ENCODE measurements at places on chromosomes 6 and 20.

GRCh38 chr6:138540468-138540867 lies 41.2 kb upstream of the NHSL1 start:
- DNase-seq, result no peak

GRCh38 chr6:107517274-107517673 lies 27.4 kb downstream of the SOBP start:
- DNase-seq, result no peak

GRCh38 chr6:147053311-147053921 lies 150.8 kb upstream of the STXBP5 start:
- DNase-seq, result no peak

DNA sequence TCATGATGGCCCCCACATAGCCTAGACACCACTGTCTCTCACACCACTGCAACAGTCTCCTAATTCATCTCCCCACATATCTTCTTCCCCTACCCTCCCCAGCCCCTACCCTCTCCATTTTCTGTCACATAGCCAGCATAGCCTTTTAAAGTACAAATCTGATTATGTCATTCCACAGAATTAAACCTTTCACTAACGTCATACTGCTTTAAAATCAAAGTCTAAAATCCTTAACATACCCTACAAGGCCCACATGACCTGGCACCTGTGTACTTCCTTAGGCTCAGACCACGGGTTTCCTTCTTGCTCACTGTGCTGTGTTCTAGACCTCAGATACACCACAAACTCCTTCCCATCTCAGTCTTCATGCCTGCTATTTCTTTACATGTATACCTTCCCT lies 5.9 kb downstream of the OSTM1 start:
- no peak for DNase-seq

DNA sequence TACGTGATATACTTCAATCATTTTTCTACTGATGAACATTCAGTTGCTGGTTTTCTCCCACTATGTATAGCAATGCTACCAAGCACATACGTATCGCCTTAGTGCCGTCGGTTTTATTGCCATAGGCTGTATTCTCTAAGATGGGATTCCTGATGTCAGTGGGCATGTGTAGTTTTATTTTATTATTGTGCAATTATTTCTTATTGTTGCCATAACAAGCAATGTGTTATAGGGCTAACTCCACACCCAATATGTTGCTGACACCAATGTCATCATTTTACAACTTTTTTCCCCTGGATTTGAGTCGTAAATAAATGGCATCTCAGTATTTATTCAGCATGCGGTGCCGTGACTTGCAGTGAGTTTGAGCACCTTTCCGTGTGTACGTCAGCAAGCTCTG lies 10.8 kb upstream of the DACT2 start:
- DNase-seq, result no peak

DNA sequence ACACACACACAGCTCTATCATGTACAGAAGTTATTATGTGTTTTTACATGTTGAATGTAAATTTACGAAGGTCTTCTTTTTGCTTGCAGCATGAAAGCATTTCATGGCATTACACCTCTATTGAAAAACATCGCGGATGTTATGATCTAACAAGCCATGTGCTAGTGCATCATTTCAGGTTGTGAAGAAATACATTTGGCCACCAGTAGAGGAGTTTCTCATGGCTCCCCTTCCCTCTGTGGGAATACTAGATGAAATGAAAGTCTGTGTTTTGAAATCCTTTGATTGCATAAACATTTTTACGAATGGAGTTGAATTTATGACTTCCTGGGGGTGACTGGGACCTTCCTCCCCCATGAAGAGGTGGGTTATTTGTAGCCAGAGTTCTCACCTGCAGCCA lies 17.7 kb downstream of the MAS1 start:
- no peak for DNase-seq

DNA sequence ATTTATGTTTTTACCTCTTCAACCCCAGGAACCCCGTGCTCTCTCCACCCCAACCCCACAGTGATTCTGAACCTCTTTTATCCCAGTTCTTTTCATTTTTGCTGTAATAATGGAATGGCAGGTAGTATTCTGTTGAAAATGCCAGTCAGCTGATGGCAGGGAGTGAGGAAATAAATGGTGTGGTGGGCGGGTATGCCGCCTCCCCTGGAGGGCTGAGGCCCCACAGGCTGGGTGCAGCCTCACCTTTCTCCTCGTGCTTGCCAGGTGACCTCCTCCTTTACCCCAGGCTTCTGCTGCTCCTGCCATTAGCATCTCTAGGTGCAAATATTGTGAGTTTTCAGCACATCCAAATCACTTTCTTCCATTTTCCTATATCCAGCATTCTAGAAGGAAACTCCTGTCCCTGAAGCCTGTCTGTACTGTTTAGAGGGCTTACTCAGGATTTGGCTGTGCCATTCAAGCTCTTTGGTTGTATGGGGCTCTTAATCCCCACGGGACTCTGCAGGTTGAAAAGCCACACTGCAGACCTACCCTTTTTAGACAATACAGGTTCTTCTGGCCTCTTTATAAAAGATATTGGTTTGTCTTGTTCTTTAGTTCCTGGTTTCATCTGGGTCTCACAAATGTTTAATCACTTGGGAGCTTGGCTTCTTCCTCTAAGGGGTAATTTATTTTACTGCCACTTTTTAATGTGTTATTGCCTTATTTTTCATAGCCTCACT lies 201.8 kb downstream of the JARID2 start:
- DNase-seq, result no peak

DNA sequence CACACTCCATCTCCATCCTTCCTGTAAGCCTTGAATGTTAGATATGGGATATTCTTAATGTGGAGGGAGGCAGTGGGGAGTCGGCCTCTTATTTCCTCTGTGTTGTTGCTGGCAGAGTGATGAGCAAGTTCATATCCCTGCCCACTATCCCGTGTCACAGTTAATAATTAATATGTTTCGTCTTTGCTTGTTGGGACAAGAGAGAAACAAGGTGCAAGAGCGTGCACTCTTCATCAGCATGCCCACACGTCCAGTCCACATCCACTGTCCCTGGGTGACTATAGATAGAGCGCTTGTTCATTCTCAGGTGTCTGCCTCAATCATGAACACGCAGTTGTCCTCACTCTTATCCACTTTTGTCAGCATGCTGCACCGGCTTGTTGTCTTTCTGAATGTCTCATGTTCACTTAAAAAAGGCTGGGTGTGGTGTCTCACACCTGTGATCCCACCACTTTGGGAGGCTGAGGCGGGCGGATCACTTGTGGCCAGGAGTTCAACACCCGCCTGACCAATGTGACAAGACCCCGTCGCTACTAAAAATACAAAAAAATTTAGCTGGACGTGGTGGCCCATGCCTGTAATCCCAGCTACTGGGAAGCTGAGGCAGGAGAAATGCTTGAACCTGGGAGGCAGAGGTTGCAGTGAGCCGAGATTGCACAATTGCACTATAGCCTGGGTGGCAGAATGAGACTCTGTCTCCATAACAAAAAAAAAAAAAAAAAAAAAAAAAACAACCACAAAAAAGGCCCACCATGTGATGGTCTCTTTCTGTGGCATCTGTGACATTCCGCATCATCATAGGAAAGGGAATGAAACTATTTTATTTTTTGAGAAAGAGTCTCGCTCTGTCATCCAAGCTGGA lies 34.2 kb downstream of the PPP1R3G start:
- no peak for DNase-seq

- peak; percentile 81 for DNase-seq
These were observed 19.0 kb downstream of the PXDC1 start for GRCh38 chr6:3732345-3733141.

DNA sequence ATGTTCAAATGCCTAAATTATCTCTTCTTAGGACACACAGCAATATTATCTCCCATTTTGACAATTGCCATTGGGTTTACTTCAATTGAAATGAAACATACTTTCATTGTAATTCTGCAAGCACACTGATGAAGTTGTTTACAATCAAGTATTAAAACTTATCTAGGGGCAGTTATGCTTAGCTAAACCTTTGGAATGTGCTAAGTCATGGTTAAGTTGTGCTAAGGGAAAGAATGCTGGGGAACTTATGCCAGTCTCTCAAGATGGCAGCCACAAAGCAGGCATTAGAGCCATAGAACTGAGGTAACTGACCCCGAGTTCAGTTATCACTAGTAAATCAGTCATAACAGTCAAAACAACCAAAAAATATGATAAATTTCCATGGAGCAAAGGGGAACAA lies 59.1 kb upstream of the NT5E start:
- DNase-seq, result no peak

DNA sequence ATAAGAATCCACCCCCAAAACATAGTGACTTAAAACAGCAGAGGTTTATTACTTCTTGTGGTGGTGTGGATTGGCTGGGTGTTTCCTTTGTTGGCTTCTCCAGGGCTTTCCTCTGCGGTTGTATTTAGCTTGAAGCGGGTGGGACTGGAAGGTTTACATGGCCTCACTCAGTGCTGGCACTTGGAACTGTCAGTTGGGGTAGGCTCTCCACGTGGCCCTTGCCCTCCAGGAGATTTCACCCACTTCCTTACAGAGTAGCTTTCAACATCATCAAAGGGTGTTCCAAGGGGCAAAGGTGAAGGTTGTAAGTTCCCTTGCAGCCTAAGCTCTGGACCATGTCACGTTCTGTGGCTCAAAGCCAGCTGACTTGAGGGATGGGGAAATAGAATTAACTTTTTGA lies 32.5 kb upstream of the NKX2-2 start:
- DNase-seq, result no peak

DNA sequence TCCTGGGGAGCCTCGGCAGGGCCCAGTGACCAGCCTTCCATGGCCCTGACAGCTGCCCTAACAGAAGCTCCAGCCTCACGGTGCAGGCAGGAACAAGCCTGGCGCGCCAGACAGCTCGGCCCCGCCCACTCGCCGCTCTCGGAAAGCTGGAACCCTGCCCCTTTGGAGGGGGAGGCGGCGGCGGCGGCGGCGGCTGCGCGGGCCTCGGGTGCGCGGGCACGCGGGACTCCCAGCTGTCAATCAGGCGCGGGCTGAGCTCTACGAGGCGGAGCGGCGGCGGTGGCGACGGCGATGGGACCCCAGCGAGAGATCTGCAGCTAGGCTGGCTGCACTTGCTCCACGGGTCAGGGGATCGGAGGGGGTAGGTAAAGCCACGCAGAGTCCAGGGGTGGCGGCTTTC lies at the start of gene NRSN1:
Gene NRSN1, plus strand, starts transcription at position 236 of the 400 bp plus-strand sequence. CDS start 8,113 bp downstream, outside the sequence.
- no peak for DNase-seq

DNA sequence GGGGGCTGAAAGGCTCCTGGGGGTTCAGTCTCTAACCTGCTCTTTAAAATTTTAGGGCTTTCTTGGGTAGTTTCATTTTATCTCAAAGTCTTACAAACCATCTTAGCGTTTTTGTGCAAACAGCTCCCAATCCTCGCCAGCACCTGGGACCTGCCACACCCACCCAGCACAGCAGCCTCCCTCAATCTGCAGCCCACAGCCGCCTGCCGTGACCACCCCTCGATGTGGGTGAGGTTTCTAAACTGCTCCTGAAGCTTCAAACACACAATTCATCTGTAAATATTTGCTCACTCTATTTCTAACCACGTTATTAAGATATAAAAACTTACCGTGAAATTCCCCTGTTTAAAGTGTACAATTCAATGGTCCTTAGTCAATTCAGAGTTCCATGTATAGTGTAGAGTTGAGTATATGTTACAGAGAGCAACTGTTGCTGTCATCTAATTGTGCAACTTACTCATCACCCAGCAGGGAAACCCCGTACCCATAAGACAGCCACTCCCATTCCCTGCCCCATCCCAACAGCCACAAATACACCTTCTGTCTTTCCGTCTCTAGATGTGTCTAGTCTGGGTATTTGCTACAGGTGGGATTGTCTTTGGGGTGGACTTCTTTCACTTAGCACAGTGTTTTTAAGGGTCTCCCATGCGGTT lies 381.0 kb downstream of the TAF4 start:
- no peak for DNase-seq

DNA sequence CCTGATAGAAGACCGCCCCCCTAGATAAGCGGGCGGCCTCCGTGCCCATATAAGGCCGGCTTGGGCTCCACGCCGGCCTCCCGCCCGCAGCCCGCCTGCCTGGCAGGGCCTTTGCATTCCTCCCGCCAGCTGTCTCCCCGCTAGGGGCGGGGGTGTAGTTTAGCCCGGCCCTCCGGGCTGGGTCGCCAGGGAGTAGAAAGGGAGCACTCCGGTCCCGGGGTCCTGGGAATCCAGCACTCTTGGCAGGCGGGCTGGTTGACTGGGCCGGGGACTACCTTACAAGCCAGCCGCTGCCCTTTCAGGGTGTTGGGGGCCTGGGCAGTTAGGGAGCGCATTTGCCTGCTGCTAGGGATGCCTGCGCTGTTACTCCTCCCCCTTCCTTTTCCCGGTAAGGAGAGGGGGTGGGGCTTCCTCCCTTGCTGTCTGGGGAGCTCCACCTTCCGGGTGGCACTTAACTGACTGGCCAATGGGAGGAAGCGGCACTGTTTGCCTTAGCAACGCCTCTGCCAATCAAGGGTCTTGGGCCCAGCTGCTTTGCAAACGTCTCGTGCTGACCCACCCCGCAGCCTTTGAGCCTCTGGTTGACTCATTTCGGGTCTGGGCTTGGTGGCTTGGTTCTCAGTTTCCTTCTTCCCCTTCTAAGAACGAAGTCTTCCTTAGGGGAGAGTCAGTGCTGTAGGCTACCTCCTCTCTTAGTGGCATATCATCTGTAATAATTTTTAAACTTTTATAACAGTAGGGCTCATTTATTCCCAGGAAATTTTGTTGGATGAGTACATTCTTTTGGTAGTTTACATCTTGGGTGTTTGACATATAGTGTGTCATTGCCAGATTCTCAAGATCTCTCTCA lies 3.4 kb downstream of the SRF start:
- DNase-seq, result peak; percentile 99

DNA sequence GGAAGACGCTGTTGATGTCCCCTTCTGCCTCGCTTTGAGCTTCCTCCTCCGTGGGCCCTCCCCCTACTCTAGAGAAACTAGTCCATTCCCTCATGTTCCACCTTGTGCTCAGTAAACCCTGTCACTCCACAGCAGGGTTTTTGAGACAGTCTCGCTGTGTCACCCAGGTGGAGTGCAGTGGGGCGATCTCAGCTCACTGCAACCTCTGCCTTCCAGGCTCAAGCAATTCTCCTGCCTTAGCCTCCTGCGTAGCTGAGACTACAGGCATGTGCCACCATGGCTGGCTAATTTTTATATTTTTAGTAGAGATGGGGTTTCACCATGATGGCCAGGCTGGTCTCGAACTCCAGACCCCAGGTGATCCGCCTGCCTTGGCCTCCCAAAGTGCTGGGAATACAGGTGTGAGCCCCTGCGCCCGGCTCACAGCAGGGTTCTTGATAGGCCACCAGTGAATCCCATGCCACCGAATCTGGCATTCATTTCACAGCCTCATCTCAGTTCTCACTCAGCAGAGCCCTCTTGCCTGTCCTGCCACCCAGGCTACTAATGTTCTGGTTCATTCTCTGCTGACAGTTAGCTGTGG lies 36.0 kb downstream of the PANK2 start:
- no peak for DNase-seq

GRCh38 chr20:54517241-54517975 lies 42.0 kb downstream of the DOK5 start:
- no peak for DNase-seq

DNA sequence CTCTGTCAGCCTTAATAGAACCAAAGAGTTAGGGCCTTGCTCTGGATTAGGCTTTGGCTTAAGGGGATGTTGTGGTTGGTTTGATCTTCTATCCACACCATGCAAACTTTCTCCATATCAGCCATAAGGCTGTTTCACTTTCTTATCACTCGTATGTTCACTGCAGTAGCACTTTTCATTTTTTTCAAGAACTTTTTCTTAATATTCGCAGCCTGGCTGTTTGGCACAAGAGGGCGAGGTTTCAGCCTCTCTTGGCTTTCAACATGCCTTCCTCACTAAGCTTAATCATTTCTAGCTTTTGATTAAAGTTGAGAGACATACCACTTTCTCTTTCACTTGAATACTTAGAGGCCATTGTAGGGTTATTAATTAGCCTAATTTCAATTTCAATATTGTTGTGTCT lies 193.1 kb downstream of the NRN1 start:
- DNase-seq, result no peak
